Activated CD4-positive, alpha-beta T cell treated with anti-CD3 and anti-CD28 coated beads, Interleukin-2, amount 50 U/mL, for 24 hours (primary cell): ENCODE measurements at places on chromosomes 1 and 21.

GRCh38 chr1:91057784-91058183, 35.9 kb upstream of the ZNF644 start:
- DNase-seq = no peak

- DNase-seq = no peak
Observed at GRCh38 chr1:99676876-99677275, 31.0 kb downstream of the PALMD start.

DNA sequence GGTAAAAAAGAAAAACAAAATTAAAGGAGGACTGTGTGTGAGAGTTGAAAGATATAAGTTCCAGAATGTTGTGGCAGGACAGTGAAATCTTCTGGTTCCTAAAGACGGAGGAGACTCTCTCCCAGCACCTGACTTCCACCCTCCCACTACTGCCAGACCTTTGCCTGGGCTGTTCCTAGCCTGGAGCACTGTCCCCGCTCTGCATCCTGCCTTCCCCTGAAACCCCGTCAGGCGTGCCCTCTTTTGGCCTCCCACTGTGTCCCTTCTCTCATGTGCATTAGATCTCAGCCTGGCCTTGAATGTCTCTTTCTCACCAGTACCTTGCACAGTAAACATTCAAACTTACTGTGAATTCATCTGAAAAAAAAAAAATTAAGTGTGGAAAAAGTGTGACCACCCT, 74.1 kb downstream of the VPS26C start:
- DNase-seq = no peak

DNA sequence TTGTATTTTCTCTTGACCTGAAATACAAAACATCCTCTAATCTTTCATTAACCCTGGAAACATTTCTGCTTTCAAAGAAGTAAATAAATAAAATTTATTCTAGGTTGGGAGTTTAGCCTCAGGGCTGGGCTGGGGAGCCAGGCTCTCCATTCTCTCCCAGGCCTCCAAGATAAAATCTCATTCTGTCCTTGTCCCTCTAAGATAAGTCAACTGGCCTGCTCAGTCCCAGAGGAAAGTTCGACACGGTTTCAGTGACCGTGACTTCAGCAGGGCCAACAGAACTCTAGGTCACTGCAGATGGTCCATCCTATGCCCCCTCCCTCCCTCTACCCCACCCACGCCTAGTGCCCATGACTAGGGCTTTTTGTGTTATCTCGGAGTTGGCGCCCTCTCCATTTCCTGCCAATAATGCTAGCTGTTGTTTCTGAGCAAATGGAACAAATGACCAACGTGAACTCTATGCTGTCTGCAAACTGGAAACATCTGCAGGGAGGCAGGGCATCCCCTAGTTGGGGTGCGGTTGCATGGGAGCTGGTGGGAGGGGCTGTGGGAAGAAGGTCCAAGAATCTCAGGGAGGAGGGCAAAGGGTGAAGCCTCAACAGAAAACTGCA, 10.1 kb upstream of the ADORA3 start:
- DNase-seq = no peak

GRCh38 chr1:78168306-78168705, 122.5 kb downstream of the GIPC2 start:
- DNase-seq = no peak

GRCh38 chr1:232856541-232856940, 51.3 kb downstream of the MAP10 start:
- no peak for DNase-seq

DNA sequence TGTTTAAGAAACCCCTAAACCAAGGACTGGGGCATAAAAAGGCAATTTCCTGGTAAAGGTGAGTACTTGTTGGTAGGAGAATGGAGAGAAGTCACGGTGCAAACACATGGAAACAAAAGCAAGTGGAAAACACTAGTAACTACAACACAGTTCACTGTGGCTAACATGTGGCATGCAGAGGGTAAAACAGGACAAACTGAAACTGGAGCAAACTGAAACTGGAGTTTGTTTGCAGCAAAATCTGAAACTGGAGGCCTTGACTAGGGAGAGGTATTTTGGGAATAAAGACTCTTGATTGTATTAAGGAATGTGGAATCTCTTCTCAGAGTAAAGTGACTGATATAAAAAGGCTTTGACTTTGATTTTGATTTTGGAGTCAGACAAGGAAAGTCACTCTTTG, 376.3 kb upstream of the PRMT6 start:
- DNase-seq = no peak

- no peak for DNase-seq
Observed at GRCh38 chr1:40270152-40270834, 12.3 kb downstream of the ZMPSTE24 start.

GRCh38 chr1:42385283-42385682, 4.7 kb downstream of the RIMKLA start:
- DNase-seq = no peak
